ENCODE measurements at places on chromosomes 3 and 15. TPM values are rescaled to one million over a fixed set of nuclear protein-coding genes. Genes with fewer than 3 reads are reported as not detected.

SH2D7 gene
- polyA plus RNA-seq, result 0.48 TPM

BBS4 gene
- polyA plus RNA-seq, result 36.9 TPM

PP2D1 gene
- polyA plus RNA-seq, result 1.1 TPM

ITIH1 gene
- polyA plus RNA-seq, result 0.19 TPM

MESP2 gene
- 0.34 TPM for polyA plus RNA-seq

TRIM42 gene
- not detected for polyA plus RNA-seq

NEK10 gene
- 1.2 TPM for polyA plus RNA-seq

MAGEF1 gene
- 91.5 TPM for polyA plus RNA-seq

DNA sequence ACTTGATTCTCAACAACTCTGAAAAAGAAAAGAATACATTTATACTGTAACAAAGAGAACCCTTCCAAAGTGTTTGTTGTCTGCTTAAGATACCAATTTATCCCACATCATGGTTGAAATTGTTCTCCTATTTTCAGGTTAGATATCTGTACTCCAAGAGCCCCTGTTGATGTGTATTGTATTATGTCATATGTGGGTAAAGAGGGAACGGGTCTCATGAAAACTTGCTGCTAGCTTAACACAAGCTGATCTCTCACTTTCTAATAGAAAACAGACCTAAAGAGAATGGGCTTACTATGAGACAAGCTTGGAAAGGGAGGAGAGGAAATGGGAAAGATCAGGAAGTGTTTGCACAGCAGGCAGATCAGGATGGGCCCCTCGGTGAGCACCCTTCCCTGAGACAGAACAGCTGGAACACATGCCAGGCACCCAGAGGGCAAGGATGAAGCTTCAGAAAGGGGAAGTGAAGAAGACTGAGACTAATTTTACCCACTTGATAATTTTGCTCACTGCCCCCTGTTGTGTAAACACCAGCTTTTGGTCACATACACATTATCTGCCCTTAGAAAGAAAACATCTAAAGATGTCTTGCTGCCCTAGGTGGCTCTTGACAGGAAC, 747.9 kb upstream of the CCDC54 start:
- no peak for DNase-seq

DNA sequence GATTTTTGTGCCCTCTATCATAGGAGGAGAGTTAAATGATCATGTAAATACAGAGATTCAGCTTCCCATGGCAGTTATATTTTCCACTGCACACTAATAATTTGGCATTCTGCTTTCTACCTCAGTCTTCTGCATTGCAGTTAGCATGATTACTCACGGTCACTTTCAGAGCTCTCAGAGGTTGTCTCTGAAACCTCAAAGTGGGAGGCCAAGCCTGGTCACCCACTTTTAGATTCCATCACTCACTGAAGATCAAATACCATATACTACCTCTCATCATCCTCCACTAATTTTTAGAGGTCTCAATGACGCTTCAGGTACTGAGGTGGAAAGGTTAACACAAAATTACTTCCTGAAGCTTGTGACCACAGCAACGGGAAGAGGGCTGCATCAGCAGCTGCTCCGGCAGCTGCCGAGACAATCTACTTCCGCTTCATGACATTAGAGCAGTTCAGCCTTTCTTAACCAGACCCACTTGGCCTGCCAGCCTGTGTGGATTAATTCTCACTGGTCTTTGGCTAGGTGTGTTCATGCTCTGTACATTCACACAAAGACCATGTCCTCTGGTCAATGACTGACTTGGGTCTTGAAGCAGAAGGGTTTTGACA, 416.4 kb upstream of the PDZRN3 start:
- DNase-seq, result no peak

DNA sequence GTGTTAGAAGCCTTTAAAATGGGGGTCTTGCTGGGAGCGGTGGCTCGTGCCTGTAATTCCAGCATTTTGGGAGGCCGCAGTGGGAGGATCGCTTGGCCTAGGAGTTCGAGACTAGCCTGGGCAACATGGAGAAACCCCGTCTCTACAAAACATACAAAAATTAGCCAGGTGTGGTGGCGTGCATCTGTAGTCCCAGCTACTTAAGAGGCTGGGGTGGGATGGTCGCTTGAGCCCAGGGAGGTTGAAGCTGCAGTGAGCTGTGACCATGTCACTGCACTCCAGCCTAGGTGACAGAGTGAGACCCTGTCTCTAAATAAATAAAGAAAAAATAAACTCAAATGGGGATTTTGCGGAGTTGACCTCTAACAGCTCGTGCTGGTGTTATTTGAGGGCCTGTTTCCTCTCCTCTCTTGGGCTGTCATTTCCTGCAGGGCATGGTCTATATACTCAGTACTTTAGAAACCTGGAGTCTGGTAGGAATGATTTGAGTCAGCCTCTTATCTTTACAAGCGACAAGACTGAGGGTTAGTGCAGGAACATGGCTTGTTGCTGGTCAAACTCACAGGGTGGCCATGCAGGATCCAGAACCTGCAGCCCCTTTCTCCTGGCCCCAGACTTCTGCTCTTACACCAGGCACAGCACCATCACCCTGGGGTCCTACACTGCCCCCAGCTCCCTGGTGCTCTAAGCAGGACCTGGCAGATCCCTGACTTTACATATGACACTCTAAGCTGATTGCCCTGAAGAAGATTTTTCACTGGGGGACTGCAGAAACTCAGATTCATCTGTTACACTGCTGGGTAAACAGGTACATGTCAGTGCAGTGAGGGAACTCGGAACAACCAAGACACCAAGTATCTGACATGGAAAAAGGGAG, 15.1 kb downstream of the EHD4 start:
- no peak for DNase-seq

- DNase-seq, result no peak
Measured at GRCh38 chr3:182914341-182914740, 66.0 kb downstream of the DCUN1D1 start.

GRCh38 chr15:59394166-59394661, 21.5 kb upstream of the MYO1E start:
- no peak for DNase-seq

DNA sequence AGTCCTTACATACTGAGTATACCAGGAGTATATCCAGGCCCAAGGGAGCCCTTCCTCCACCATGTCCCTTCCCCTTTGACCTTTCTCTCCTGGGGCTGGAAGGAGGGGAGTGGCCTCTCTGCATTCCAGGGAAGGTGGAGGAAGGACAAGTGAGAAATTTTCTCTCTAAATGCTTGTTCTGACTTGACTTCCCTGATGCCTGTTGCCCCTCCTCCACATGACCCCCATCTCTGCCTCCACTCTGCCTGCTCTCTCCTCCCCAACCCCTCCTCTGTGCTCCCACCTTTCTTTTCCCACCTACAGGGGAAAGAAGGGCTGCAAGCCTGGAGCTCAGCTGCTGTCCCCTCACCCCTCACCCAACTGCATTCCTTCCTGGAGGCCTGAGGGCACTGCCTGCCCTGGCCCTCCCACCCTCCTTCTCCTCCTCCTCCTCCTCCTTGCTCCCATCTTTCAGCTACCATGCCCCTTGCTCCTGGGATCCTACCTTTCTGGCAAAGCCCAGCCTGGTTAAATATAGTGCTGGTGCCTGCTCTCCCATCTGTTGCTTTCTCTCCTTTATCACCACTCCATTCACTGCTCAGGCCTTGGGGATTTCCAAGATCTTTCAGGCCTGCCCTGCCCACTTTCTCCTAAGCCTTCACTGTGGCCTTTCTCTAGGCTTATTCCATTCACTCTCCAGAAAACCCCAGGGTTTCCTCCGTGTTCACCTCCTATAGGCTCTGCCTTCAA, 8.5 kb upstream of the DAG1 start:
- no peak for DNase-seq

DNA sequence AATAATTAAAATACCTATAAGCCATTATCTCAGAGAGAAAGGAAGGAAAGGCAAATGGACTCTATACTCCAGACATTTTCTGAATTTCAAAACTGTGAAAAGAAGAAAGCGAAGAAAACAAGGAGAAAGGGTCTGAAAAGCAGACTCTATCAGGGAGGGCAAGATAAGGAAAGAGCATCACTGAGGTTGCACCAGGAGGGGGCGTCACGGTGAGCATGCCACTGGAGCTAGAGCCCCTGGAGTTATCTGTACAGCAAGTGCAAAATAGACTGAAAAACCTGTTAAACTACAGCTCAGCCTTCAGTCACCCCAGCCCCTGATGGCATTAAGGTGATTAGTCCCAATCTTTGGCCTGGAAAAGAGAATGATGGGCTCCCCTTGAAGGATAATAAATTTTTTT, 514.3 kb downstream of the GABRG3 start:
- DNase-seq, result no peak

DNA sequence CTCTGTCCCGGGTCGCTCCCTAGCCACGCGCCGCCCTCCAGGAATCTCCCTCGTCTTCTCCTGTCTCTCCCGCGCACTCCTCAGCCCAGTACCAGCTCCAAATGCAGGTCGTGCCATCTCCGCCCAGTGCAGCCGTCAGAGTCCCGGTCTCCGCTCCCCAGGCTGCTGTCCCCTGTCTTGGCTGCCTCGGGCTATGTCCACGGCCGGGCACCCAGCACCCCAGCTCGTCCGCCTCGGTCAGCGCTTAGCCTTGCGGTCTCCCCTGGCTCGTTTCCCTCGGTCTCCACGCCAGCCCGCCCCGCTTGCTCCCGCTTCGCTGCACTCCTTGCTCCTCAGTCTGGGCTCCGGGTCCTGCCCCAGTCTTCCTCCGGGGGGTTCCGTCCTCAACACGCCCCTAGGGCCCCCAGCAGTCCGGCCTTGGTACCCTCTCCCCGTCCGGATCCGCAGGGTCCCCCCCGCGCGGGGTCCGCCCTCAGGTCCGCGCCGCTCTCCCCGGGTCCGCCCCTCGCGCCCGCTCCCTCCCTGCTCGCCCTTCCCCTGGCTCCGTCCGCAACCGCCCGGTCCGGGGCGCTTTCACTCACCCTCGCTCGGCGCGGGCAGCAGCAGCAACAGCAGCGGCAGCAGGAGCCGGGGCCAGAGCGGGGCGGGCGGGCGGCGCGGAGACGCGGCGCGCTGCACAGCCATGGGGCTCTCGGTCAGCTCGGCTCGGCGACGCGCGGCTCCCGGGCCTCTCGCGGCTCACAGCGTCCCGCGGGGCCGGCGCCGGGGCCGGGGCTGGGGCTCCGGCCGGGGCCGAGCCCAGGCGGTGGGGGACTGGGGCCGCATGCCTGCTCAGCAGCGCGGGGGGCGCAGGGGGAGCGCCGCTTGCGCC, 462 bp downstream of the IGDCC3 start:
- no peak for DNase-seq

- no peak for DNase-seq
Measured at GRCh38 chr3:25412269-25412668, 15.8 kb upstream of the RARB start.

DNA sequence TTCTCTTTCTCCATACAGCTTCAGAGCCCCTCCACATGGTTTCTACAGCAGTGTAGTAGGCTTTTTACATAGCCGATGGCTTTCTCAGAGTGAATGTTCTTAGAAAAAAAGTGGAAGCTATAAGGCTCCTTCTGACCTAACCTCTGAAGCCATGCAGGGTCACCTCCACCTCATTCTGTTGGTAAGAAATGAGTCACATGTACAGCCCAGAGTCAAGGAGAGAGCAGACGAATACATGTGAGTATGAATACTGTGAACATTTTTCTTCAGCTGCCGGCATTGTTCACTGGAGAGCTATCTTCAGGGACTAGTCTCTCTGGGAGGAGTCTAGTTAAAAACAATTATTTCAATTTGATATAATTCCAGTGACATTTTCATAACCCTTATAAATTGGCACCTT, 68.2 kb upstream of the THRB start:
- DNase-seq, result no peak

GRCh38 chr3:34863485-34863884, 775.8 kb upstream of the ARPP21 start:
- DNase-seq, result no peak

- no peak for DNase-seq
Measured at GRCh38 chr15:46297766-46298165, 662.9 kb downstream of the SQOR start.

DNA sequence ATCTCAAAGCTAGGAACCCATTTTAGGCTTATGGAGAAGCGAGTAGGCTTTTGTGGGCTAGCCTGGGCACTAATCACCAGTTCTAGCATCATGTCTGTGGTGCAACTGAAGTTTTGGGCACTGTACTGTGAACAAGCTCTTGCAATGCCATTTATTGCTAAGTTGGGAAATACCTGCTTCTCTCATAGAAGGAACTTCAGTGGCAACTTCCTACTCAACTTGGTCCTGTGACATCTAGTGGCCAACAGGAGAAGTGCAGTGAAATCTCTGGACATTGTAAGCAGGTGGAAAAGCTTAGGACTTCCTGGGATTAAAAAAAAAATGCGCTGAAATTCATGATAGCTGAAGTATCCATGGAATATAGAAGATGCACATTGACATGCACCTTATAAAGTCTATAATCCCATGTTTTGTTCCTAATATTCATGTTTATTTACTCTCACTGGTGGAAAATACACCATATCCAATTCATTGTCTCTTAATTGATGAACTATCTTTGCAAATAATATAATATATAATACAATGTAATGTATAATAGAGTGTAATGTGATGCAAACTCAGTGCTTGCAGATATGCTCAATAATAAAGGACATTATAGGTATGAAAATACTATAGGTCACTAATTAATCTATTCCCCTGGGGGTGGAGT, 6.5 kb upstream of the ALDH1A3 start:
- DNase-seq, result no peak

DNA sequence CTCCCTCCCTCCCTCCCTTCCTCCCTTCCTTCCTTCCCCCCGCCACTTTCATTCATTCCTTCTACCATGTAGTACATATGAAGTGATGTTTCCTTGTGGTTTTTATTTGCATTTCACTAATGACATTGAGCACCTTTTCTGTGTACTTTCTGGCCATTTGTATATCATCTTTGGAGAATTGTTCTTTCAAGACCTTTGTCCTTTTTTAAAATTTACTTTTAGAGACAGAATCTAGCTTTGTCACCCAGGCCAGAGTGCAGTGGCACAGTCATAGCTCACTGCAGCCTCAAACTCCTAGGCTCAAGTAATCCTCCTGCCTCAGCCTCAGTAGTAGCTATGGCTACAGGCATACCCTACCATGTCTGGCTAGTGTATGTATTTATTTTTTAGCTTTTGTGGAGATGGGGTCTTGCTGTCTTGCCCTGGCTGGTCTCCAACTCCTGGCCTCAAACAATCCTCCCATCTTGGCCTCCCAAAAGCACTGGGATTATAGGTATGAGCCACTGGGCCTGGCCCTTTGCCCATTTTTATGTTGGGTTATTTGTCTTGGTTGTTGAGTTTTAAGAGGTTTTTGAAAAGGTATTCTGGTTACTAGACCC, 42.0 kb upstream of the CTDSPL2 start:
- no peak for DNase-seq

- DNase-seq, result no peak
Measured at GRCh38 chr15:34794590-34795206, 651 bp downstream of the ACTC1 start.

DNA sequence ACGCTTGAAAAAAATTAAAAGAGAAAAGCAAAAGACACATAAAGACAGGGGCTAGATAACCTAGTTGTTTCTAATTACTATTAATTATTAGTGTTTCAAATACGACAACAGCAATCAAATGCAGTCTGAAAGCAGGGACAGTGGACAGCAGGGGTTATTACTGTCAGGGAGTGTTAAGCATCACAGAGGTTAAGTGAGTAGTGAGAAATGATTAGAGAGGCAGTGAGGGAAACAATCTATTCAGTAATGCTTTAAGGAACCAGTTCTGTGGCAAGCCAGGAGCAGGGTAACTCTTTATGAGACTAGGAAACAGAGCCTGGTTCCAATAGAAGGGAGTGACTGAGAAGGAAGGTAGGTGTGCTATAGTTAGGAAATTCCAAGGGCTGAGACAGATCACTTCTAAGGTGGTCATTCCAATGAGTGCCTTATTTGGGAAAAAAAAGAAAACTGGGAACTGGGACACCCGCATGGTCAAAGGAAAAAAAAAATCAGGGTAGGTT, 15.0 kb downstream of the RYK start:
- no peak for DNase-seq
